Neural crest cell (in vitro differentiated cells): ENCODE measurements at places on chromosomes 2 and 18.

- H3K27ac ChIP-seq, result no peak overlapping the region
- peaks cover 13% of the 10 kb centered on the region for H3K27me3 ChIP-seq
- no peak for DNase-seq
- no peaks in the 10 kb centered on the region for H3K4me1 ChIP-seq
Measured at GRCh38 chr2:10486091-10486490, 38.0 kb upstream of the ODC1 start.

DNA sequence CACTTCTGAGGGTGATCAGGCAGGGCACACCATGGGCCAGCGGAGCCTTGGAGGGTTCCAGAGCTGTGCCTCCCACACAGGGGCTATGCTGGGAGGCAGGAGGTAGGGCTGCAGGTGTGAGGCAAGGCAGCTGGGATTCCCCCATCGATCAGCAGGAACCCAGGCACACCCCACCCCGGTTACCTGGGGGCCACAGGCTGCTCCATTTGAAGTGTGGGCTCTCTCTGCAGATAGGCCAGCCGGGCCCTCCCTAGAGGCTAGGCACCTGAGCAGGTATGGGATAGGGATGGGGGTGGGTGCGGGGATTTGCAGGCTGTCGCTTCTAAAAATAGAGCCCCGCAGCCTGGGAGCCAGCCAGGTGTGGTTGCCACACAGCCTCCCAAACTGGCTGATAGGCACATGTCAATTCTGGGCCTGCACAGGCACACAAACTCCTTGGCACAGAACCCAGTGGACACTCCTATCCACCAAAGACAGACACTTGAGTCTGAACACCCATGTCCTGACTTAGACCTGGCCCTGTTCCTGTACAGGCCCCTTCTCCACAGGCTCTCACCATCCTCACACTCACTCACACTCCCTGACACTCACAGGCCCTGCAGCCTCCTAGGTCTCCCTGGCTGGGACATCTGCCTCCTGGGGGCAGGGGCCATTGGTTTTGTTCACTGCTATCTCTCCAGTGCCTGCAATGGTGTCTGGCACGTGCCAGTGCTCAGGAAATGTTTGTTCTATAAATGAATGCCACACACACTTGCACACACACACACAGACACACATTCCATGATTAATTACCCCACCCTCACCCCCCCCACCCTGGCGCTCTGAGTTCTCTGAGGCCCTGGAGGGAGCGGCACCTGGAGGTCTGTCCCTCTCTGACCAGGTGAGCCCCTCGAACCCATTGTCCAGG lies 73.4 kb downstream of the ZFP36L2 start:
- H3K36me3 ChIP-seq, result no peaks in the 10 kb centered on the region
- DNase-seq, result no peak
- peaks cover 8% of the 10 kb centered on the region for H3K4me1 ChIP-seq
- no peaks in the 10 kb centered on the region for H3K27me3 ChIP-seq
- no peak overlapping the region for H3K4me3 ChIP-seq

- no peak for DNase-seq
- no peak overlapping the region for H3K27ac ChIP-seq
- no peak overlapping the region for H3K4me3 ChIP-seq
- H3K36me3 ChIP-seq, result no peaks in the 10 kb centered on the region
- peaks cover 4% of the 10 kb centered on the region for H3K4me1 ChIP-seq
Measured at GRCh38 chr2:62313449-62314227, 117.7 kb downstream of the B3GNT2 start.

GRCh38 chr18:8602040-8602439 lies 7.2 kb upstream of the RAB12 start:
- no peak for DNase-seq
- peaks cover 21% of the 10 kb centered on the region for H3K27me3 ChIP-seq
- peaks cover 8% of the 10 kb centered on the region for H3K4me1 ChIP-seq
- no peak overlapping the region for H3K4me3 ChIP-seq

DNA sequence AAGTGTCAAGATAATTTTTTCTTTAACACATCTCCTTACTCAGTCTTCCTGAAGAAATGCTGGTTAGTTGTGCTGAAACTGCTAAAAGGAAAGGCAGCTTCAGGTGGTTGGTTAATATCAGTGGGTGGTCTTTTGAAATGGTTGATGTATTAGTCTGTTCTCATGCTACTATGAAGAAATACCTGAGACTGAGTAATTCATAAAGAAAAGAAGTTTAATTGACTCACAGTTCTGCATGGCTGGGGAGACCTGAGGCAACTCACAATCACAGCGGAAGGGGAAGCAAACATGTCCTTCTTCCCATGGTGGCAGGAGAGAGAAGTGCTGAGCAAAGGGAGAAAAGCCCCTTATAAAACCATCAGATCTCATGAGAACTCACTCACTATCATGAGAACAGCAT lies 125.9 kb upstream of the CYRIA start:
- no peak overlapping the region for H3K4me3 ChIP-seq
- H3K27me3 ChIP-seq, result no peaks in the 10 kb centered on the region
- H3K27ac ChIP-seq, result no peak overlapping the region
- H3K4me1 ChIP-seq, result no peaks in the 10 kb centered on the region

DNA sequence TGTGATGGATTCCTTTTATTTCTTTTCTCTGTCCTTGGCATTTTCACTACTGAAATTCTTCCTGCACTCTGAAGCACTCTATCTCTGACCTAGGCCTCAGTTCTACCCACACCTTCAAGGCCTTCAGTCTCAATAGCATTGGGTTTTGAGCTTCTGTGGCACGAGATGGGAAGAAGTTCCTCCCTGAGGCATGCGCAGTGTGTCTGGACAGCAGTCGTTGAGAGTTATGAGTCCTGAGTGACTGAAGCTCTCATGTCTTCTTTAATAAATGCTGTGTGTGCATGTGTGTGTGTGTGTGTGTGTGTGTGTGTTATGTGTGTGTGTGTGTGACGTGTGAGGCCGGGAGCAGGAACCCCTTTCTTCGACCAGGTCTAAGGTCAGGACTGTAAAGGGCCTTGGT lies 95.8 kb upstream of the DAPL1 start:
- no peak overlapping the region for H3K27ac ChIP-seq
- H3K4me3 ChIP-seq, result no peak overlapping the region
- no peak for DNase-seq
- H3K4me1 ChIP-seq, result no peaks in the 10 kb centered on the region

DNA sequence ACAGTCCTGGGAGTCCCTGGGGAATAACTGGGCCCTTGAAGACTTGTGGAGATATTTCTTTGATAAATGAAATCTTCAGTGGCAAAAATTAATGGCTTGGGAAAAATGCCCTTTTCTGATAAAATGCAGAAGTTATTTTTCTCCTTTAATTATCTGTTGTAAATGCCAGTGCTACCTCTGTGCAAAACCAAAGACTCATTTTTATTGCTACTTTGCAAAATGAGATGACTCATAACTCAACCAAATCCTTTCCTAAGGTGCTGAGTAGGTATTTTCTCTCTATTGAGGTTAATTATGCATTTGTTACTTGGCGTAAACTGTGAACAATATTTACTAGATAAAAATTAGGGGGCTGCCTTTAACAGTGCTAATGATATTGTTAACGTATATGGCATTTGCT lies 163.9 kb downstream of the DOK6 start:
- H3K27ac ChIP-seq, result no peak overlapping the region
- DNase-seq, result no peak
- H3K27me3 ChIP-seq, result no peaks in the 10 kb centered on the region

DNA sequence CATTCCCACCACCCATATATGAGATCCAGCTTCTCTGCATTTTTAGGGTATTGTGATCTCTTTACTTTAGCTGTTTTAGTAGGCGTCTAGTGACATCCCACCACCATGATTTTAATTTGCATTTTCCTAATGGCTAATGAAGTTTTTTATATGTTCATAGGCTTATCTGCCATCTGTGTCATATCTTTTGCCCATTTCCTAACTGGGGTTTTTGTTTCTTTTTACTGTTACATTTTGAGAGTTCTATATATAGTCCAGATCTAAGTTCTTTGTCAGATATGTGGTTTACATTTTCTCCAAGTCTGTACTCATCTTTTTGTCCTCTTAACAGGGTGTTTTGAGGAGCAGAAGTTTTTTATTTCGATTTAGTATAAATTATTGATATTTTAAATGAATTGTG lies 39.6 kb downstream of the PTPN2 start:
- no peaks in the 10 kb centered on the region for H3K36me3 ChIP-seq
- no peak overlapping the region for H3K27ac ChIP-seq
- H3K4me1 ChIP-seq, result no peaks in the 10 kb centered on the region

GRCh38 chr2:31244101-31244500 lies 10.1 kb downstream of the EHD3 start:
- no peak overlapping the region for H3K4me3 ChIP-seq
- no peaks in the 10 kb centered on the region for H3K4me1 ChIP-seq
- peaks cover 6% of the 10 kb centered on the region for H3K36me3 ChIP-seq
- no peak overlapping the region for H3K27ac ChIP-seq

DNA sequence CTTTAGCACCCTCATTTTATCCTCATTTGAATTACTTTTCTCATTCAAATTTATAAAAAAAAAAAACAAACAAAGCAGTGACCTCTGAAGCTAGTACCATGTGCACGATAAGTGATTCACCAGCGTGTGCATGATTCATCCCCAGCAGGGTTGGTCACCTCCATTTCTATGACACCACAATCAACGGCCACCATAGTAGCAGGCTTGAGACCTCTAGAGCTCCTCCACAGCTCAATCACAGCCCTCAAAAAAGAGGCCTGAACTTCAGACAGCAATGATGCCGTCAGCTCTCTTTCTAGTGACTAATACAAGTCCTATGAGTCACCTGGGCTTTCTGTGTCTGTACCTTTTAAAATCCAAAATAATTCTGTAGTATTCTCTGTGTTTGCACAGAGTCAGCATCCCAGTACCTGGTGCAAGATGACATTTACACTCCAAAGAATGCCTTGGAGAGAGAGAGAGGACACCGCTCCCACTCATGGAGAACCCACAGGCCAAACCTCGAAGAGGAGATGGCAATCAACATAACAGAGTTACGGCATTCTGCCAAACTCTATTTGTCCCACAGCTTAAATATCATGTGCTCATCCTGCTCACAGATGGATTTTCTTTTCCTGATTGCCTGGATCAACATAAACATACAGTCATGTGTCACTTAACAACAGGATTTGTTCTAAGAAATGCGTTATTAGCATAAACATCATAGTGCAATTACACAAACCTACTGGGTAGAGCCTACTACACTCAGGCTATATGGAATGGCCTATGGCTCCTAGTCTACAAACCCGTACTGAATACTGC lies 58.7 kb downstream of the L3MBTL4 start:
- no peaks in the 10 kb centered on the region for H3K4me1 ChIP-seq
- no peak overlapping the region for H3K4me3 ChIP-seq
- peak overlapping the region; percentile 57 for H3K27ac ChIP-seq
- no peaks in the 10 kb centered on the region for H3K27me3 ChIP-seq
- no peaks in the 10 kb centered on the region for H3K36me3 ChIP-seq

GRCh38 chr2:203396667-203397066 lies 68.5 kb downstream of the ABI2 start:
- DNase-seq, result no peak
- H3K27me3 ChIP-seq, result no peaks in the 10 kb centered on the region
- no peak overlapping the region for H3K27ac ChIP-seq
- H3K4me1 ChIP-seq, result peaks cover 11% of the 10 kb centered on the region
- peaks cover 26% of the 10 kb centered on the region for H3K36me3 ChIP-seq

- H3K36me3 ChIP-seq, result no peaks in the 10 kb centered on the region
- no peak overlapping the region for H3K27ac ChIP-seq
- no peak overlapping the region for H3K4me3 ChIP-seq
- H3K4me1 ChIP-seq, result peaks cover 16% of the 10 kb centered on the region
- peaks cover 2% of the 10 kb centered on the region for H3K27me3 ChIP-seq
- DNase-seq, result no peak
Measured at GRCh38 chr2:109333414-109334210, 204.6 kb downstream of the SH3RF3 start.

DNA sequence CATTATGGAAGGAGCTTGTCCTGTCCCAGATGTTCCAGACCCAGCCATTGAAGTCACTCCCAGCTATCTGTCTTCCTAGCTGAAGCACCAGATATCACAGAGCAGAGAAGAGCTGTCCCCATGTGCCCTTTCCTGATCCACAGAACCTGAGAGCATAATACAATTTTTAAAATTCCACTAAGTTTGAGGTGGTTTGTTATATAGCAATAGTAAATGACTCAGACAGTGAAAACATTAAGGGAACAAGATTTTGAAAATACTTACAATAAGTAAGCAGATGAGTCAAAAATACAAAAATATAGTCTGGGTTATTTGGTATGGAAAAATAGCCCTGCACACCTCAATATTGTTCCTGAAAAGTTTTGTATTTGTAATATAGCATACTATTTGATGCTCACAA lies 85.8 kb upstream of the GLS start:
- H3K27ac ChIP-seq, result no peak overlapping the region
- no peaks in the 10 kb centered on the region for H3K36me3 ChIP-seq
- peaks cover 10% of the 10 kb centered on the region for H3K4me1 ChIP-seq
- H3K27me3 ChIP-seq, result no peaks in the 10 kb centered on the region
- H3K4me3 ChIP-seq, result no peak overlapping the region

DNA sequence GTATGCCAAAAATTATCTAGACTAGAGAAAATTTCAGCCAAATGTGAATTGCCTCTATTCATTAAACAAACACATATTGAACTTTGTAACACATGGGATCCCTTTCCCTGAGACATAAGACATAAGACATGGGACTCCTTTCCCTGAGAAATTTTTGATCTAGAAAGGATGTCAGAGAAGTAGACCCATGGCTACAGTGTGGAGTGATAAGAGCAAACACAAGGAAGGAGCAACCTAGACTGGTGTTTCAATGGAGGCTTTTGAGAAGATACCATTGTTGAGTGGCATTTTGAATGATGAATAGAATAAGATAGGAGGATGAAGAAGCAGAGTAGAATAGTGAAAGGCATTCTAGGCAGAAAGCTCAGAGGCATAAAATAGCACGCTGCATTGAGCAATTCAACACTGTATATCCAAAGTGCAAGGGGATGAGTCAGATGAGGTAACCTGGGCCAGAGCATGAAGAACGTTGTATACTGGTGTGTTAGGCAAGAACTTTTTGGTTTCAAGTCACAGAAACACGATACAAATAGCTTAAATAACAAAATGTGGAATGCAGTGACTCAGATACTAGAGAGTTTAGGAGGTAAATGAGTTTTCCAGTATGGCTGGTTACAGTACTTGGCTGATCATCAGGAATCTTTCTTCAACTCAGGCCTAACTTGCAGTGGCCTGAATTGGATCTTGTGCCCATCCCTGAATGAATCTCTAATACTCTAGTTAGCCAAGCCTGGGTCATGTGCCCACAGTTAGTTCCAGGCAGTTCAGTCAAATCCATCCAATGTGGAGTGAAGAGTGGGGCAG lies 129.8 kb upstream of the TANK start:
- no peaks in the 10 kb centered on the region for H3K36me3 ChIP-seq
- H3K4me3 ChIP-seq, result no peak overlapping the region
- H3K4me1 ChIP-seq, result no peaks in the 10 kb centered on the region
- DNase-seq, result no peak
- H3K27ac ChIP-seq, result no peak overlapping the region
